EL (cell line): ENCODE measurements at places on chromosomes 3 and 15.

- no peak for DNase-seq
Observed at GRCh38 chr3:67979342-67979741, 324.9 kb upstream of the SUCLG2 start.

GRCh38 chr3:147038481-147038880 is 367.9 kb downstream of the ZIC4 start:
- peak; percentile 60 for DNase-seq

- DNase-seq: no peak
Observed at GRCh38 chr3:196272826-196273225, 14.7 kb downstream of the PCYT1A start.

DNA sequence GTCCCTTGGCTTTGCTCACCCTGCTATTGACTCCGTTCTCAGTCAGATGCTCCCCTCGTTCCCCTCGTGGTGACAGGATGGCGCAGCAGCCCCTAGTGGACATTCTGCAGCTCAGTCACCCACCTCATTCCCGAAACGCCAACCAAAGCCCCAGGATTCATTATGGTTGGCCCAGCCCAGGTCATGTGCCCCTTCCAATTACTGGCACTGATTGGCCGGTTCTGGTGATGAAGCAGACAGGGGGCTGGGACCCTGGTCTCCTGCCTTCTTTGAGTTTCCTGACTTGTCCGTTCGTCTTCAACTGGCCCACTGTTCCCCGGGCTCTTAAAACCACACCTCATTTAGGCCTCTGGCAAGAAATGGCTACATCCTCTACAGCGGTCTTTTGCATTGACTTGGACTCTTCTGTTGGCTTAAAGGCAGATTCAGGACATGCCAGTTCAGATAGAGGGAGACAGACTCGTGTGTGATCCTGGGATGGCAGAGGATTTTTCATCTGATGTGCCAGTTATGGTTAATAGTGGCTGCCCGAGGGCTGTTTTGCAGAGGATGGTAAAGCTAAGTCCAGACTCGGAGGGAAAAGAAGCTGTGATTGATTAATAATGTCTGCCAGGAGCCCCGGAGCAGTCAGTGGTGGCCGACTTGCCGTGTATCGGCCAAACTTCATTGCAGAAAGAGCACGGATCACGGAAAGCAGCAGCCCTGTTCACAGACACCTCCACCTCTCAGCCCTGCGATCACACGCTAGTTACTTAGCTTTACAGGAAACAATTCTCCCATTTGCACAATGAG is 37.8 kb downstream of the LSM3 start:
- no peak for DNase-seq

- no peak for DNase-seq
Observed at GRCh38 chr3:13623101-13623654, 74.3 kb downstream of the FBLN2 start.

DNA sequence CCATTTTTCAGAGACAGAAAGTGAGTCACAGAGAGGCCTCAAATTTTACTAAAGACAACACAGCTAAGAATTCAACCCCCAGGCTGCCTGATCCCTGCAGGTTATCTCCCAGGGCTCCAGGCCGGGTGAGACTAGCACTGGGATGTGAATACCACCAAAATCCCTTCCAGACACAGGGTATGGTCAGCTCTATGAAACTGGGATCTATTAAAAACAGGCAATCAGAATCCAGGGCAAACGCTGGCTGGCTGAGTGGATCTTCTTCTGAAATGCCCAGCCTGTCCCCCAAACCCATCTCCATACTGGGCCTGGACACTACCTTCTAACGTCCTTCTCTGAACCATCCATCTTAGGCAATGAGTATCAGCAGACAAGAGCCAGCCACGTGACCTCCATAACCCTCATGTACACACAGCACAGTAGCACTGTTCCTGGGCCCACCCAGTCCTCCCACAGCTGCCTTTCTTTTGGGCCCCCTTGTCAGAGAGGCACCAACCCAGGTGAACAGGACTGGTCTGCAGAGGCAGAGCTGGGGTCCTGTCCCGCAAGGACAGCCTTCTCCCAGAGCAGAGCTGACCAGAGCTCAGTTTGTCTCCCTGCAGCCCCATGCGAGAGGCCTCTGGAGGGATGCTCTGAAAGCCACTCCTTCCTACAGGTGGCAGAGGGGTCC is 1.9 kb downstream of the RAB6B start:
- DNase-seq: no peak

GRCh38 chr3:172692751-172693338 is 18.0 kb downstream of the NCEH1 start:
- DNase-seq: no peak

GRCh38 chr3:8838234-8838633 is 68.8 kb upstream of the OXTR start:
- no peak for DNase-seq

GRCh38 chr3:180421221-180421620 is 180.7 kb upstream of the TTC14 start:
- DNase-seq: peak; percentile 16

GRCh38 chr3:190867071-190867470 is 4.6 kb upstream of the GMNC start:
- no peak for DNase-seq

DNA sequence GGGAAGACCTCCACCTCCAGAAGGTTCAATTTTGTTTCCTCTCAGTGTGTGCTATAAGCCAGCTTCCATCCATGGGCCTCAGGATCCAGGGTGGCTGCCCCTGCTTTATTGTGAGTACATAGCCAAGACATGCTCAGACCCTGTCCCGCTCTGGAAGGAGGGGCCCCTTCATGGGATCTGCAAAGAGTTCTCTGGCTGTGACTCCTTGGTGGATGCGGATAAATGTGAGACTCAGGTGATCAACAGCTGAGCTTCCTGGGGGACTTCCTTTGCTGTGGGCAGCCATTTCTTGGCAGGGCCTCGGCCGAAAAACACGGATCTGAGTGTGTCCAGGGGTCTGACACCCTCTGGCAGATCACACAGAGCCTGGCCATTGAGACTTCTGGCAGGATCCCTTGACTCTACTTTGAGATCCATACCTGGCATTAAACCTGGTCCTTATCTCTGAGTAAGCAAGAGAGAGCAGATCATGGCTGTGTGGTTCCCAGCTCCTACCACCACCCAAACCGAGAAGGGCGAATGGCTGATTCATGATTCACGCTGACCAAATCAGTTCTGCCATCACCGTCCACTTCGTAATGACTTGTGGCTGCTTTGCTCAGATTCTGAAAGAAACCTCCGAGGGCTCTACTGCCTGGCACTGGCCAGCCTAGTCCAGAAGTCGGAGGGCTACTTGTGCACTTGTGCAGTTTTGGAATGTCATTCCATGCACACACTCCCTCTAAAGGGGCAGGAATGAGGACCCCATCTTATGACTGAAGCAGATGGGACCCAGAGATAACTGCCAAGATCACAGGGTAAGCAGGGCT is 68.1 kb downstream of the SENP2 start:
- no peak for DNase-seq

- DNase-seq: no peak
Observed at GRCh38 chr3:123883701-123884202, 380 bp downstream of the MYLK start.

DNA sequence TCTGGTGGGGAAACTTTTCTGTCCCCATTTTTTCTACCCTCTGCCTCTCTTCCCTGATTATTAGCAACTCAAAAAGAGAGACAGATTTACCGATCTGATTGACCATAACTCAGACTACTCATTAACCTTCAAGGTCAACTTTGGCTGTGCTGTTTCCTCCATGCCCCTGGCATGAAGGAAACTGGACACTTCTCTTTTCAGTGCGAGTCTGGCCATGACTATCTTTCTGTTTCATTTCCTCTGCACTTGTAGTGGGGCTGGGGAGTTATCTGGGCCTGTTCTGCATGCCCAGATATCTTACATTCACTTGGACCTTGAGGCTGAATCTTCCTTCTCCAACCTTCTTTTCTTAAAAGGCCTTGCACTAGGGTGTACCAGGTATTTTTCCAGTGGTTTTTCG is 76.9 kb upstream of the SLCO2A1 start:
- DNase-seq: no peak

- no peak for DNase-seq
Observed at GRCh38 chr3:126351771-126352475, 5.3 kb downstream of the KLF15 start.

DNA sequence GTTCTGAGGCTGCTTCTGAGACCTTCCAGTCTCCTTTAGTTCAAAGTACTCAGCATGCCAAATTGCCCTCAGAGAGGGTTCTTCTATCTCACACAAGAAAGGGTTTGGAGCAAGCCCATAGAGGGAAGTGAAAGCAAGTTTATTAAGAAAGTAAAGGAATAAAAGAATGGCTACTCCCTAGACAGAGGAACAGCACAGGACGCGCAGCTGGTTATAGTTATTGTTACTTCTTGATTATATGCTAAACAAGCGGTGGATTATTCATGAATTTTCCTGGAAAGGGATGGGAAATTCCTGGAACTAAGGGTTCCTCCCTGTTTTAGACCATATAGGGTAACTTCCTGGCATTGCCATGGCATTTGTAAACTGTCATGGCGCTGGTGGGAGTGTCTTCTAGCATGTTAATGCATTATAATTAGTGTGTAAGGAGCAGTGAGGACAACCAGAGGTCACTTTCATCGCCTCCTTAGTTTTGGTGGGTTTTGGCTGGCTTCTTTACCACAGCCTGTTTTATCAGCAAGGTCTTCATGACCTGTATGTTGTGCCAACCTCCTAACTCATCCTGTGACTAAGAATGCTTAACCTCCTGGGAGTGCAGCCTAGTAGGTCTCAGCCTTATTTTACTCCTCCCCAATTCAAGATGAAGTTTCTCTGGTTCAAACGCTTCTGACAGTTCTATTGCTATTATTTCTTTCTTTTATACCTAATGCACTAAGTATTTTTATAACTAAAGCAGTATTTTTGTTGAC is 26.3 kb downstream of the SCN11A start:
- DNase-seq: no peak

- no peak for DNase-seq
Observed at GRCh38 chr3:41173926-41174885, 25.1 kb upstream of the CTNNB1 start.

- DNase-seq: peak; percentile 93
Observed at GRCh38 chr15:78906316-78906620, 33.6 kb downstream of the MORF4L1 start.

- no peak for DNase-seq
Observed at GRCh38 chr3:172559020-172559419, 35.8 kb upstream of the TNFSF10 start.

- DNase-seq: no peak
Observed at GRCh38 chr15:94610069-94610468, 378.7 kb downstream of the MCTP2 start.

- DNase-seq: no peak
Observed at GRCh38 chr3:64651741-64652241, 36.0 kb downstream of the ADAMTS9 start.

GRCh38 chr3:36364260-36364659 is 16.0 kb upstream of the STAC start:
- no peak for DNase-seq

- DNase-seq: peak; percentile 99
Observed at GRCh38 chr3:42600111-42600957, at the start of gene NKTR. Gene NKTR (plus strand): TSS chr3:42600686. CDS start chr3:42601007, 321 bp downstream.

DNA sequence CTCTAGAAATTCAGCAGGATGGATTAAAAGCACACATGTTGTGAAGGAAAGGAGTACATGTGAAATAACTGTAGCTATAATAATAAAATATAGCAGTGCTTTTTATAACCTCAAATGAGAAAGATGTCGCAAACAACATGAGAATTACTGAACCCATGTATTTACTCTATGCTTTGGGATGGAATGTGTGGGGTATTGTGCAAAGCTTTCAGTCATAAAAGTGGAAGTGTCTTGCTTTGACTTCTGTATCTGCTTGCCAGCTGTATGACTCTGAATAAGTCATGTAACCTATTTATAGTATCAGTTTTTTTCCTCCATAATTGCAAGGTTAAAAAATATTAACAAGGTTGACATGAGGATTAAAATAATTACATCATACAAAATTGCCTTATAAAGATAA is 519.3 kb upstream of the CADM2 start:
- DNase-seq: no peak

GRCh38 chr15:64949383-64950186 is 37.9 kb downstream of the ANKDD1A start:
- DNase-seq: no peak

- DNase-seq: peak; percentile 2
Observed at GRCh38 chr3:24867783-24868182, 373.1 kb upstream of the THRB start.

- no peak for DNase-seq
Observed at GRCh38 chr3:122008166-122008565, 13.9 kb downstream of the ILDR1 start.

DNA sequence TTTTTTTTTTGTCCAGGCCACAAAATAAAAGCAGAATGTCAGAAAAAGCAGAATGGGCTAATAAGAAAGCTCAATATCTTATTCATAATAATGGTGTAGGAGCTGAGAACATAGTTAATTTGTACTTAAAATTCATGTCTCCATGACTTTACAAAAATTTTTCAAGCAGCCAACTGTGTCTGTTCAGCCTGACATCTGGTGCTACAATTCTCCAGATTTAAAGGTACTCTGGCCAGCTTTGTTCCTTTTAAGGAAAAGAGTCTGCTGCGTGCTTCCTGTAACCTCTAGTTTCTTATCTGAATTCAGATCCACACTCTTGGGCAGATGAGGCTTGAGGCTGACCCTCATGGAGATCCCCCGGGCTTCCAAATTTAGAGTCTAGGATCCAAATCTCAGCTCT is 8.7 kb upstream of the RFX7 start:
- no peak for DNase-seq

GRCh38 chr3:189349772-189350171 is 178.0 kb downstream of the TPRG1 start:
- DNase-seq: peak; percentile 25

- no peak for DNase-seq
Observed at GRCh38 chr3:128800241-128801187, 74.5 kb downstream of the RAB7A start.

GRCh38 chr3:10462641-10463532 is 42.5 kb downstream of the ATP2B2 start:
- DNase-seq: no peak

DNA sequence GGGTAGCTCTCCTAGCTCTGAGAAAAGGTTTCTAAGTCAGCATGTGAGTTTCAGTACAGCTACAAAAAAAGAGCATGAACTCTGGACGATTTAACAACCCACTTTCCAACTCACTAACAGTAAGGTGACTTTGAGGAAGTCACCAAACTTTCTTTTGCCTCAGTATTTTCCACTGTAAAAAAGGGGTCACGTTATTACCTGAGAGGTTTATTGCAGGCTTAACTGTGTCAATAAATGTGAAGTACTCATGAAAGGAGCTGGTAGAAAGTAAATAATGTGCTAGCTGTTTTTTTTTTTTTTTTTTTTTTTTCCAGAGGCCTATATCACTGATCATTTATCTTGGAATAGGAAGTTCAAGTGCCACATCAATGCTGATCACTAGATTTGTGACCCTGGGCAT is 89.3 kb downstream of the PLSCR2 start:
- no peak for DNase-seq

- DNase-seq: no peak
Observed at GRCh38 chr3:189490337-189490736, 140.9 kb upstream of the TP63 start.
